ENCODE measurements at places on chromosomes 4 and X.

DNA sequence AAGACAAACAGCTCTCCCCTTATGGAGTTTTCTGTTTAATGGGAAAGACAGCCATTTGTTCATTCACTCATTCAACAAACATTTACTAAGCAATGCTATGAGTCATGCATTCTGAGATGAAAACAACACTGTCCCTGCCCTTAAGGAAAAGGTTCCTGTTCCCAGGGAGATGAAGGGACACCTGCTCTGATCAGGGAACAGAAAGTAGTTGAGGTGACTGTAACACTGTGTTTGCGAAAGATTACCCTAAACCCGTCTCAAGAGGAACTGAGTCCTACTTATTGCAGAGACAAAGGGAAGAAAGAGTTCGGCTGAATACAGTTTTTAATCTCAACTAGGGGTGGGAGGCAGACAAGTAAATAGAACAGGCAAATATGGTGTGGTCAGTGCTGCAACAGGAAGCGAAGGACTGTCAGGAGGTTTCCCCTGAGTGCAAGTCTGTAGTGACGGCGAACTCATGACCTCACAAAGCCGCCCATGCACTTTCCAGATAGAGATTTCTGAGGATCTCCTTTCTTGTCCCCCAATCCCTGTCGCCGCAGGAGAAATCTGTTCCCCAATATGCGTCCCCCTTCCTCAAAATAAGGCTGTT lies 712 bp downstream of the STX18 start:
- H3K4me3 ChIP-seq = peak overlapping the region; percentile 98
- H3K4me1 ChIP-seq = no peaks in the 10 kb centered on the region
- peaks cover 14% of the 10 kb centered on the region for H3K36me3 ChIP-seq

GRCh38 chr4:91963486-91963885 lies 340.3 kb upstream of the GRID2 start:
- no peaks in the 10 kb centered on the region for H3K36me3 ChIP-seq
- no peak overlapping the region for H3K4me3 ChIP-seq
- H3K4me1 ChIP-seq = no peaks in the 10 kb centered on the region
- H3K27me3 ChIP-seq = no peaks in the 10 kb centered on the region

GRCh38 chr4:182724414-182724813 lies 192.8 kb downstream of the DCTD start:
- H3K36me3 ChIP-seq = peaks cover 8% of the 10 kb centered on the region
- H3K27ac ChIP-seq = no peak overlapping the region
- H3K4me3 ChIP-seq = no peak overlapping the region
- no peak for DNase-seq
- H3K4me1 ChIP-seq = no peaks in the 10 kb centered on the region

GRCh38 chr4:141932490-141932889 lies 296.1 kb downstream of the IL15 start:
- no peak overlapping the region for H3K27ac ChIP-seq
- peaks cover 9% of the 10 kb centered on the region for H3K36me3 ChIP-seq
- H3K27me3 ChIP-seq = no peaks in the 10 kb centered on the region
- no peak for DNase-seq
- no peaks in the 10 kb centered on the region for H3K4me1 ChIP-seq

- no peaks in the 10 kb centered on the region for H3K4me1 ChIP-seq
- H3K27ac ChIP-seq = no peak overlapping the region
- no peaks in the 10 kb centered on the region for H3K36me3 ChIP-seq
- no peaks in the 10 kb centered on the region for H3K27me3 ChIP-seq
- H3K4me3 ChIP-seq = no peak overlapping the region
Observed at GRCh38 chr4:89904524-89904923, 9.9 kb downstream of the MMRN1 start.

GRCh38 chr4:4386296-4386735 lies 586 bp upstream of the NSG1 start:
- no peak overlapping the region for H3K27ac ChIP-seq
- DNase-seq = peak; percentile 59
- peaks cover 2% of the 10 kb centered on the region for H3K27me3 ChIP-seq
- no peaks in the 10 kb centered on the region for H3K36me3 ChIP-seq

DNA sequence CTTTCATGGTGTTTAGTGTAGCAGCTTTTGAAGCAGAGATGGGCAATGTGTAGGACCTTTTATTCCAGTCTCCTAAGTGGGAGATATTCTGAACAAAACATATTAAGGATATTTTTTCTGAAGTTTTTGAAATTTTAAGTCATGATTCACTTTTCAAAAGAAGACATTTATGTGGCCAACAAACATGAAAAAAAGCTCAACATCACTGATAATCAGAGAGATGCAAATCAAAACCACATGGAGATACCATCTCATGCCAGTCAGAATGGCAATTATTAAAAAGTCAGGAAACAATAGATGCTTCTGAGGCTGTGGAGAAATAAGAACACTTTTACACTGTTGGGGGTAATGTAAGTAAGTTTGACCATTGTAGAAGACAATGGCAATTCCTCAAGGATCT lies 76.0 kb downstream of the FAT4 start:
- no peak overlapping the region for H3K27ac ChIP-seq
- peaks cover 3% of the 10 kb centered on the region for H3K36me3 ChIP-seq
- DNase-seq = no peak
- no peaks in the 10 kb centered on the region for H3K27me3 ChIP-seq
- no peak overlapping the region for H3K4me3 ChIP-seq

DNA sequence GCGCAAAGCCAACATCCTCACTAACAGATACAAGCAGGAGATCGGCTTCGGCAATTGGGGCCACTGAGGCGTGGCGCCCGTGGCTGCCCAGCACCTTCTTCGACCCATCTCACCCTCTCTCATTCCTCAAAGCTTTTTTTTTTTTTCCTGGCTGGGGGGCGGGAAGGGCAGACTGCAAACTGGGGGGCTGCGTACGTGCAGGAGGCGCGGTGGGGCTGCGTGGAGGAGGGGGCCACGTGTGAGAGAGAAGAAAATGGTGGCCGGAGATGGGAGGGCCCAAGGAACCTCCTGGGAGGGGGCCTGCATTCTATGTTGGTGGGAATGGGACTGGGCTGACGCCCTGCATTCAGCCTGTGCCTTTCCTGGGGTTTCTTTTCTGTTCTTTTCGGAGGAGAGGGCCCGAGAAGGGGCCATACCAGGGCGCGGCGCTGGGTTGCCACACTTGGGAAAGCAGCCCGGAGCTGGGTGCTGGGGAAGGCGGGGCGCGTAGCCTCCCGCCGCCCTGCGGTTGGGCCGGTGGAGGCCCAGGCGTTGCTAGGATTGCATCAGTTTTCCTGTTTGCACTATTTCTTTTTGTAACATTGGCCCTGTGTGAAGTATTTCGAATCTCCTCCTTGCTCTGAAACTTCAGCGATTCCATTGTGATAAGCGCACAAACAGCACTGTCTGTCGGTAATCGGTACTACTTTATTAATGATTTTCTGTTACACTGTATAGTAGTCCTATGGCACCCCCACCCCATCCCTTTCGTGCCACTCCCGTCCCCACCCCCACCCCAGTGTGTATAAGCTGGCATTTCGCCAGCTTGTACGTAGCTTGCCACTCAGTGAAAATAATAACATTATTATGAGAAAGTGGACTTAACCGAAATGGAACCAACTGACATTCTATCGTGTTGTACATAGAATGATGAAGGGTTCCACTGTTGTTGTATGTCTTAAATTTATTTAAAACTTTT lies 4.5 kb downstream of the MID1IP1 start:
- H3K27ac ChIP-seq = peak overlapping the region; percentile 93
- no peaks in the 10 kb centered on the region for H3K27me3 ChIP-seq
- peaks cover 38% of the 10 kb centered on the region for H3K36me3 ChIP-seq
- H3K4me3 ChIP-seq = peak overlapping the region; percentile 93
- DNase-seq = peak; percentile 29
- H3K4me1 ChIP-seq = peaks cover 4% of the 10 kb centered on the region

DNA sequence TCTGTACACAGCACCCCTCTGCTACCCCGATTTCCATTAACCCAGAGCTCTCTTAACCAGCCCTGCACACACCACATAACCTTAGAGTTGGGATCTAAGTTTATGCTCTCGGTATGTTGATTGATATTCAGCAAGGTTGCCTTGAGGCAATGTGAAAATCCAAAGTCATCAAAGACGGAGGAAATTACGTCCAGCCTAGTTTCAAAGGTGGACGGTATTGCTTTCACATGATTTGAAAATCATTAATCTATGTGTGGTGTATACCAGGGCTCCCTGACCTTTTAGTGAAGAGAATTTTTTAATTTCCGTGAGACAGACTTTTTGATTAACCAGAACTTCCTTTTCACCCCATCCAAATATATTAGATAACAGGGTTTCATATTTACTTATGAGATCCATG lies 272.5 kb upstream of the LCORL start:
- H3K4me1 ChIP-seq = no peaks in the 10 kb centered on the region
- H3K36me3 ChIP-seq = no peaks in the 10 kb centered on the region
- no peak for DNase-seq

DNA sequence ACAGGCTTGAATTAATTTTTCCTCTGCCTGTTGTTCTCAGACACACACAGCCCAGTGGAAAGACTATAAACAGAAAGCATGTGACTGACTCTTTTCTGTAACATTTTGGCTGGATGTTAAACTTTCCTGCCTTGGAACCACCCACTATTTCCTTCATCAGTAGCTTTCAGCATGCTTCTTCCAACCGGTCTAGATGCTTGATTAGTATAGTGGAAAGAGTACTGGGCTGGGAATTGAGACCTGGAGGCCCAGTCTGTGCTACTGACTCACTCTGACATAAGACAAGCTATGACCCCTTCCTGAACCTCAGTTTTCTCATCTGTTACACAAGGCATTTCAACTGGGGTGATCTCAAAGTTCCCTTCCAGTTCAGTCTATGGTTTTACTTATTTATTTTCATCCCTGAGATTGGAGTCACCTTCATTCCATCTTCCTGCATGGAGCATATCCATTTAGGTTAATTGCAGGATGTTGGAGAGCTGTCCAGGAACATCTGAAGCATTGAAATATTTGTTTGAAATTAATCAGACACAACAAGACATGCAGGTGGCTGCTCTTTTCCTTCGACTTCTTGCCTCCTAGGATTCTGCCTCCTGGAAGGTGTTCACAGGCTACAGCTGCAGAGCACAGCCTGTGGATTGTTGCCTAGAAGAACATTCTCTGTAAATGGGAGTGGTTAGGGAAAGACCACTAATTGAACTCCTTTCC lies 173.4 kb downstream of the RTL9 start:
- no peak overlapping the region for H3K4me3 ChIP-seq
- no peaks in the 10 kb centered on the region for H3K36me3 ChIP-seq
- H3K27ac ChIP-seq = no peak overlapping the region
- no peak for DNase-seq
- no peaks in the 10 kb centered on the region for H3K27me3 ChIP-seq
- H3K4me1 ChIP-seq = no peaks in the 10 kb centered on the region

DNA sequence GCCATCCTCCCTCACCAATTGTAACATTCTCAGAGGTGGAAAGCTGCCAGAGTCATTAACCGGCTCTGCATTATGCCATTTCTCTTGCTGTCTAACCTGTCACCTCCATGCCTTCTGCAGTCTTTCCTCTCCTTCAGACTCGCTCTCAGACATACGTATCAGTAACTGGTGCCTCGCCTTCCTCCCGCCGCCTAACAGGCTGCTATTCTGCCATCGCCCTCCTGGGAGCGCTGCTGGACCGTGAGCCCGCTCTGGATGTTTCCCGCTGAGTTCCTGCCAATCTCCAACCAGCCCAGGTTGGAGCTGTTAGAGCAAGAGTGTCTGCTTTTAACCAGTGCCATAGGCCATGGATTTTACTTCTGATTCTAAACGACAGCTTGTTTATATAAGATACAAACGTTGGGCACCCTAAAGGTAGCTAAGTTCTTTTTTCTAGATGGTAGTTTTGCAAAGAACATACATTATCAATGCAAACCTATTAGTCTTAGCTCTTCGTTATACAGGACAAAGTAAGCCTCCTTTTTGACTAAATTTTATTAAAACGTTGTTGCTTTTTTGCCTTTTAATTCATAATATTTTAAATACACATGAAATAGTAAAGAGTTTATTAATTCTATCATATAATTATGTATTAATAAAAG lies 59.5 kb upstream of the NEIL3 start:
- no peak overlapping the region for H3K27ac ChIP-seq
- no peaks in the 10 kb centered on the region for H3K27me3 ChIP-seq
- peak; percentile 84 for DNase-seq
- H3K4me3 ChIP-seq = no peak overlapping the region
- H3K36me3 ChIP-seq = no peaks in the 10 kb centered on the region

DNA sequence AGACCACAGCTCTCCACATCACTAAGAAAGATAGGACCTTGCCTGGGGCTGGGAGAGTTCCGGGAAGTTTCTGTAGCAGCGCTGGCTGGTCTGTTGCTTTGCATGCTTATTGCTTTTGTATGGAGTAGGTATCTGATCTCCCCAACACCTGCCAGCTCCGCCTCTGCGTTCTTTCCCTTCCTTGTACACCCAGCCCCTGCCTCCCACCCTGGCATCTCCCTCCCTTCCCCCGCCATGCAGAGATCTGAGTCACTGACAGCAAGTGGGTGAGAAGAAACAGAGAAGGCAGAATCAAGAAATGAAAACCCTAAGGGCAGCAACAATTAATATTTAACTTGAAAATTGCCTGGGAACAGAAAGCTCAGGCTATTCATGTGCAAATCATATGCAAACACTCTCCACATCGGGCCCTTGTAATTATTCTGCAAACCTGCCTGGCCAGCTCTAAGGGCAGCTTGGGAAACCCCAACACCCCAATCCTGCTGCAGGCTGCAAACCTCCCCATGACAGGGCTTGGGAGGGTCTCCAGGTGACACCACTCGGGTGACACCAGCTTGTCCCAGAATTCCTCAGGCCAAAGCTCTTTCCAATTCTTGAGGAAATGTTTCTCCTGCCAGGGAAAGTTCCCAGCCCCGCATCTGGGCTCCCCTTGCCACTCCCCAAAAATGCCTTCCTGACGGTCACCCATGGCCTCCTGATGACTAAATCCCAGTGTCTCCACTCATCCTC lies 257.2 kb downstream of the FBXW7 start:
- H3K4me1 ChIP-seq = peaks cover 7% of the 10 kb centered on the region
- DNase-seq = peak; percentile 56
- H3K36me3 ChIP-seq = no peaks in the 10 kb centered on the region
- no peaks in the 10 kb centered on the region for H3K27me3 ChIP-seq
- H3K4me3 ChIP-seq = peak overlapping the region; percentile 37

DNA sequence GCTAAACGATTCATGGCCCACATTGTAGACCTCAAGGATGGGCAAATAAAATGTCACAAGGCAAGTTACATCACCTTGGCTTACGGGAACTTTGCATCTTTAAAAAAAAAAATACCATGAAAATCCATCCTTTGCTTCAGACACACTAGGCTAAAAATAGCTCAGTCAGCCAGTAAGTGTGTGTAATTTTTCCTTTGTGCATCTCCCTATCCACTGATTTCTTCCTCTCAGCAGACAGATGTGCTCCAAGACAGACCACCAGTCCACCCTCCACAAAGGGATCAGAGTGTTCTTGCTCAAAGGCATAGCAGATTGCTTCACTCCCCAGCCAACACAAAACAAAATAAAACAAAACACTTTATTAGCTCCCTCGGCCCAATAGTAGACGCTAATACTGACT lies 14.6 kb downstream of the LDB2 start:
- no peak for DNase-seq
- H3K27ac ChIP-seq = no peak overlapping the region
- no peaks in the 10 kb centered on the region for H3K27me3 ChIP-seq

DNA sequence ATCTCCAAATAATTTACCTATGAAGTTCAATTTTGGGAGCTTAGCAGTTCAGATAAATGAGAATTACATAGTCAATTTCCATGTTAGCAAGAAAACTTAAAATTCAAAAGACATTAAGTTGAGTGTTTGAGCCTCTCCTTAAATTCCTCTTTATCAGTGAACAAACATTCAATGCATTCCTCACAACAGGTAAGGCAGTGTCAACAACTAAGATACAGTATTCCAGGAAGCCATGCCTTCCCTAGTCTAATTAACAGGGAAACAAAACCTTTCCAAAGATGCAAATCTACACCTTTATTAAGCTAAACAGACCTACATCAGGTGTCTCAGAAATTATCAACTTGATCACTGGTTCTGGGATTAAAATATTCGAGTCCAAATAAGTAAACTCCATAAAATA lies 3.7 kb downstream of the SH3RF1 start:
- peaks cover 4% of the 10 kb centered on the region for H3K4me1 ChIP-seq
- DNase-seq = no peak
- no peak overlapping the region for H3K27ac ChIP-seq
- no peaks in the 10 kb centered on the region for H3K27me3 ChIP-seq
- no peak overlapping the region for H3K4me3 ChIP-seq
- peaks cover 22% of the 10 kb centered on the region for H3K36me3 ChIP-seq

Data from H9 (cell line).